HepG2 (cell line): ENCODE measurements at places on chromosomes 3 and 15.

DNA sequence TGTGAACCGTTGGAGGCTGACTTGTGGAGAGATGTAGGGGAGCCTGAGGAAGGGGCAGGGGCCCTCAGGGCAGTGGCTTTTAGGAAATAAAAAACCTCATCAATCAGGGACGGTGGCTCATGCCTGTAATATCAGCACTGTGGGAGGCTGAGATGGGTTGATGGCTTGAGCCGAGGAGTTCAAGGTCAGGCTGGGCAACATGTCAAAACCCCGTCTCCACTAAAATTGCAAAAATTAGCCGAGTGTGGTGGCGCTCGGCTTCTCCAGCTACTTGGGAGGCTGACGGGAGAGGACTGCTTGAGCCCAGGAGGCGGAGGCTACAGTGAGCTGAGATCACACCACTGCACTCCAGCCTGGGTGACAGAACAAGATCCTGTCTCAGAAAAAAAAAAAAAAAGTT, 7.6 kb downstream of the TTC23 start:
- DNase-seq: no peak

DNA sequence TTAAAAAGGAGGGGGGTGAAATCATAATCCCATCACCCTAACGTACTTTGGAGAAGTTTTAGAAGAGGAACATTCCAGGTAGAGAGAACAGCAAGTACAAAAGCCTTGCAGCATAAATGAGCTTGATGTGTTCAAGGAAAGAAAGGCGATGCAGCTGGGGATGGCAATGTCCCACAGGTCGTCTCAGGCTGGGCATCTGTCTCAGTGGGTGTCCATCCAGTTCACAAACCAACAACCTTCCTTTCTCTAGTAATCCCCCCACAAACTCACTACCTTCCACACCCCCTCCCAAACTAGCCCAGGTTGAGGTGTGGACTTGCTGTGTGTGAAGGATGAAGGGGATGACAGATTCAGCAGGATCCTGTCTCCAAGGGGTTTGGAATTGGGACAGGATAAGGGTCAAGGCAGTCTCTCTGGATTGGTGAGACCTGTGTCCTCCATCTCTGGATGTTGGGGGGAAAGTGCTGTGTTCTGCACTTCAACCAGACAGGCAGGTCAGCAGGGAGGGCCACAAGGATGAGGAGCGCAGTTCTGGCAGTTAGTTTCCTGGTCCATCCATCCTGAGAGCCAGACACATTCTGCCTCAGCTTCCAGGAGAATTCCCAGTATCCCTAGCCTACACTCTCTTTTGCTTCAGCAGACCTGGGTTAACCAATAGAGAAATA, 1.7 kb upstream of the ESYT3 start:
- DNase-seq: no peak

DNA sequence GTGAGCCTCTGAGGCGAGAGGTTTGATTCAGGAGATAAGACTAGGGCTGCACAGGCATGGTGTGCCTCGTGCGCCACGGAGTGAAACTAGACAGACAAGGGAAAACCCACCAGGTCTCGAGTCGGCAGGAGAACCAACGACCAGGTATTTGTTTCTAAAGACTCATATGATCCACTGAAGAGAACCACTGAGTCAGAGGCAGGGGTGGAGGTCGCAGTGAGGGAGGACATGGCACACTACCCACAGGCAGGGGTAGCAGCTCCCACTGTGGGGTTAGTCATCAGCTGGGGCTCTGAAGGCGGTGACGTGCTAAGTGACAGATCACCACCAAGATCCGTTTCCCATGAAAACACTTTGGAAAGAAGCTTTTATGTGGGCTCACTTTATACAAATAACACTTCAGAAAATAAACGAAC, 45.7 kb downstream of the CHSY1 start:
- DNase-seq: no peak

DNA sequence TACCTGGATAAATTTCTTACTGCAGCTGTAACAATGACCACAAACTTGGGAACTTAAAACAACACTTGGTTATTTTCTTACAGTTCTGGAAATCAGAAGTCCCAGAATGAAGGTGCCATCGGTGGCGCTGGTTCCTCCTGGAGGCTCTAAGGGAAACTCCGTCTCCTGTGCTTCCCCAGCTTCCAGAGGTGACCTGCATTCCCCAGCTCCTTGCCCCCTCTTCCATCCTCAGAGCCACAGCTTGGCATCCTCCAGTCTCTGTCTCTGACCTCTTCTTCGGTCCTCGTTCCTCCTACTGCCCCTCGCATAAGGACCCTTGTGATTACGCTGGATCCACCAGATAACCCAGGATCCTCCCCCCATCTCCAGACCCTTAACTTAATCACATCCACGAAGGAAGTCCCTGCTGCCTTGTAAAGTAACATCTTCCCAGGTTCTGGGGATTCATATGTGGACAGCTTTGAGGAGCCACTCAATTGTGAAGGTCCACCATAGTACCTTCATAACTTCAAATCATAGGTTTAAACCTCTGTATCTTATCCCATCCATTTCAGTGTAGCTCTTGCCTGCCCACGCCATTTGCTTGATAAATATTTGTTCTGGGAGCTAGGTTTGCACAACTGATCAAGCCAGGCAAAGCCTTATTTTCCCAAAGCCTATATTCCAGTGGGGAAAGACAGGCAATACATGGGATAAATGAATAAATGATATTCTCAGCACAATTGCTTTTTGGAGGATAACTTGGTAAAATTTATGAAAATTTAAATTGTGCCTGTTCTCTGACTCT, 34.8 kb downstream of the KLF15 start:
- peak; percentile 8 for DNase-seq

- no peak for DNase-seq
Observed at GRCh38 chr3:116141724-116142123, 303.6 kb downstream of the LSAMP start.

- DNase-seq: no peak
Observed at GRCh38 chr3:160001148-160001760, 12.6 kb downstream of the IL12A start.

- peak; percentile 49 for DNase-seq
Observed at GRCh38 chr15:99454941-99455788, 110.6 kb upstream of the MEF2A start.

GRCh38 chr15:96585484-96586386, 255.2 kb downstream of the NR2F2 start:
- no peak for DNase-seq

DNA sequence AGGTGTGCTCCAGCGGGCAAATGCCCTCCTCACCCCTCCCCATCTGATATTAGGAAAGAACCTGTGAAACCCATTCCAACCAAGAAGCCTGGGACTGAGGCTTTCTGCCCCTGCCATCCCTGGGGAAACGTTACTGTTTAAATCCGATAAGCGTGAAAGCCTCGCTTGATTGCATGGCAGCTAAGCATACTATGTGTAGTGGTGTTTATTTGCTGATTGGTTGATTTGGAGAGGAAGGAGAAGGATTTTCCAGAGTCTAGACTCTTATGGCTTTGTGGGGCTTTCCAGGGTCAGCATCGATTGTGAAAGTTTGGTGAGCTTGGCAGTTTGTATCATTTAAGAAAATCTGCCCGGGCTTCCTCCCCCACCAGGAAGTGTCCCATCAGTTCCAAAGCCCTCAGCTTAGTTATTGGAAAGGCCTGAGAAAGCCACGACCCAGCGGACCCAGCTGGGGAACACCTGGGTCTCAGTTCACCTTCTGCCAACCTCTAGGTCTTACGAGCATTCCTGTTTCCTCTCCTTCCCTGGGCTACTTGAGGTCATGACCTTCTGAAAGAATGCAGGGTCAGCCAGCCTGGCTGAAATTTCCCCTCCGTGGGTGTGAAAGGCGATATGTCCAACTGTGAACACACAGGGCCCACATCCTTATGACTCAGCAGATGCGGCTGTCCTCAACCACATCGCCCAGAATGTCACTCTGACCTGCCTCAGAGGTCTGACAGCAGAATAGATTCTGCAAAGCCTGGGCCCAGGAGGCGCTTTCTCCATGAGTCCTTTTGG, 62.8 kb upstream of the HERC1 start:
- DNase-seq: peak; percentile 32

GRCh38 chr15:89364341-89364740, 29.7 kb upstream of the POLG start:
- no peak for DNase-seq

- no peak for DNase-seq
Observed at GRCh38 chr3:16482770-16483531, 30.5 kb downstream of the RFTN1 start.

DNA sequence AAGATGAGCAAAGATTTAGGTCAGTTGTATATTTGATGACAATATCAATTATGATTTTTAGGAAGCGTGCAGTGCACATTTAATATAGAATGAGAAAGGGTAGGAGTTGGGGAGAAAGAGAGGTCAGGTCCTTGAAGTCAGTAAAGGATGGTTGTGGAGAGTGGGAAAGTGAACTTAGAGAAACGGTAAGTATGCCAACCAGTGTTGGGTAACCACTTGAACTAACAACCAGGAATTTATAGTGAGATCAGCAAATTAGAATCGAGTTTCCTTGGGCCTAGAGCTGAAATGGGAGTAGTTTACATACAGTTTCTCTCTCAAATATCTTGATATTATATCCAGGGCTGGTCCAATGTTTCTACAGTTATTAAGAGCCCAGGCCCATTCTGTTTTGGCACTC, 188.5 kb upstream of the RBMS3 start:
- DNase-seq: no peak

DNA sequence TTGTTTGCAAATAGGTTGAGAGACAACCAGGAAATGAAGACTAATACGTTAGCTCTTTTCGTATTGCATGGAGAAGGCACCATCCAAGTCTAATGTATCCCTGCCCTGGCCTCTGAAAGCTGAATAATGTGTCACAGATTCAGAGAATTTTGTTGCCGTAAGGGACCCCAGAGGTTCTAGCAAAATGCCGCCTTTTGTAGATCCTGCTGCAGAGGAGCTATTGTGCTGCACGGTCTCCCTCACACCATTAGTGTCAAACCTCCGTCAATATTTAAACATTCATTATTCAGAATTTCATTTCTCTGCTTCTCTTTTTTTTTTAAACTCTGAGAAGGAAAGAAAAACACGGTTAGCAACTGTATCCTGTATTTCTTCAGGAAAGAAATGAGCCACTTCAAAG, 238.7 kb downstream of the EPHB1 start:
- DNase-seq: no peak

DNA sequence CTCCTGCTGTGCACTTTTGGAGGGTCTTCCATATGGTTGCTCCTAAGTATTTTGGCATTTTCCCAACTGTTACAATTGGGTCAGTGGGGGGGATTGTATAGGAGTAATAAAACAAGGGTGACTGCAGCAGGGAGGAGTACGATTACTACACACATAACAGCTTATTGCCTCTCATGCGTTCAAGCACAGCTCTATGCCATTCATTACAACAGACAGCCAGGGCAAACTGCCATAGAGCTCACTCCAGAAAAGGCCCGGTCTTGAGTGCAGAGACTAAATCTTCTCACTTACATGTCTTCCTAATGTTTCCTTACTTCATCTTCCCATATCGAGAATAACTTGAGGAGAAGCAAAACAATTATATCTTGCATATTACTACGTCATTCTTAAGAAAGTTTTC, 1.4 kb upstream of the CHMP2B start:
- DNase-seq: no peak

- DNase-seq: no peak
Observed at GRCh38 chr3:100844063-100844936, 135.0 kb downstream of the TFG start.

- no peak for DNase-seq
Observed at GRCh38 chr15:44918136-44918535, 38.4 kb upstream of the TERB2 start.

DNA sequence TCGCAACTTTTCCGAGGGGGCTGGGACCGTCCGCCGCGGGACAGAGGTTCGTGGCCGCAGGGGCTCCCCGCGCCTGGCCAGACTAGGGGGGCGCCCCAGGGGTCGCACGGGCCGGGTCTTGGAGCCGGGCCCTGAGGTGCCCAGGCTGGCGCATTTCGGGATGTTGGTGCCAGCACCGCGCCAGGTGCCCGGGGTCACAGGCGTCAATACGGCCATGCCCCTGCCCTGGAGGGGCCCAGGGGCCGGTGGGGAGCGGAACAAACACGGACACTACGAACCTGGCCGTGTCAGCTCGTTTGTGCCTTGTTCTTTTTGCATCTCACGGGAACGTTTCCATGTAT, 366 bp downstream of the TM6SF1 start:
- no peak for DNase-seq

GRCh38 chr3:58731673-58732072, 65.1 kb upstream of the FAM3D start:
- DNase-seq: no peak

- no peak for DNase-seq
Observed at GRCh38 chr3:142174559-142174958, 25.2 kb upstream of the TFDP2 start.
